Activated CD4-positive, alpha-beta T cell treated with anti-CD3 and anti-CD28 coated beads, Interleukin-2, amount 50 U/mL, for 24 hours (primary cell): ENCODE measurements at places on chromosomes 2 and 18.

DNA sequence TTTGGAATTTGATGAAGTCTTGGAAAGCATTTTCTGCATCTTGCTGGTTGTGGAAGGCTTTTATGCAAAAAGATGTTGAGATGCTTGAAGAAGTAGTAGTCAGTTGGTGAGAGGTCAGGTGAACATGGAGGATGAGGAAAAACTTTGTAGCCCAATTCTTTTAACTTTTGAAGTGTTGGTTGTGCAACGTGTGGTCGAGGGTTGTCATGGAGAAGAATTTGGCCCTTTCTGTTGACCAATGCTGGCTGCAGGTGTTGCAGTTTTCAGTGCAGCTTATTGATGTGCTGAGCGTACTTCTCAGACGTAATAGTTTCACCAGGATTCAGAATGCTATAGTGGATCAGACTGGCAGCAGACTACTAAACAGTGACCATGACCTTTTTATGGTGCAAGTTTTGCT, 508.4 kb upstream of the MAP2 start:
- DNase-seq: no peak

DNA sequence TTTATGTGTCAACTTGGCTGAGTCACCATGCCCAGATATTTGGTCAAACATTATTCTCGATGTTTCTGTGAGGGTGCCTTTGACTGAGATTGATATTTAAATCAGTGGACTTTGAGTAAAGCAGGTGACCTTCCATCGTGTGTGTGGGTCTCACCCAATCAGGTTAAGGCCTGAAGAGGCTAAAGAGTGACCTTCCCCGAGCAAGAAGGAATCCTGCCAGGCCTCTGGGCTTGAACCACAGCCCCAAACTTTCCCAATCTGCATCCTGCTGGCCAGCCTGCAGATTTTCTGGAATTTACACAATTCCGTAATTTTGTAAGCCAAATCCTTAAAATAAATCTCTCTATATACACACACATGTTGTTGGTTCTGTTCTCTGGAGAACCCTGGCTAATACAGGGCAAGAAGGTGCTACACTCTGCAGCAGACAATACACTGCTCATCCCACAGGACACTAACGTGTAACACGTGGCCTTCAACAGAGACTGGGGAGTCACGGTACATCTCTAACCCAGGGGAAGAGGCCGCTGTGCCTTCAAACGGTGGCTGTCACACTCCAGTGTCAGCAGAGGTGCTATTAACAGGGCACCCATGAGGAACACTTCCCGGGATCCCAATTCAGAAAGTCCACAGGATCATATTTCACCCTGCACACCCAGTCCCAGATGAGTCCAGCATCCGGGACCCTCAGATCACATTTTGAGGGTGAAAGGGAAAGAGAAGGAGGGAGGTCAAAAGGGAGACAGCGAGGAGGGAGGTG, 113.1 kb upstream of the ID2 start:
- no peak for DNase-seq

- DNase-seq: no peak
Measured at GRCh38 chr2:135925571-135925970, 49.3 kb upstream of the MCM6 start.

GRCh38 chr2:101396316-101396717, 9.0 kb upstream of the CREG2 start:
- DNase-seq: no peak

DNA sequence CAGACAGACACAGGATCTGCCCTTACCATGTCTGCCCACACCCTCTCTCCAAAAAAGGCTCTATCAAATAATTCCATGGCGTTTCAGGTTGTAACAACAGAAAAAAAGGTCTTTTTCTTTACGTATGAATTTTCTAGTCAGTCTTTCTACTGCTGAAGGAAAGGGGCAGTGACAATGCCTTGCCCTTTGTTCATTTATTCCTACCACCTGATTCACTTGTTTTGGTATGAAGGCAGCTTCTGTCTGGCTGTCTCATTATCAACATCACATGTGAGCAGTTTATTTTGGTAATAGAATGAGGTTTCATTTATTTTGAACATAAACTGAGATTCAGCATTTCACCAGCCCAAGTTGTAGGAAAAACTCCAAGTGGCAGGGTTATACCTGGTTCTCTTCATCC, 94.3 kb upstream of the KLF7 start:
- DNase-seq: no peak

- DNase-seq: no peak
Measured at GRCh38 chr18:59101830-59102414, 37.8 kb upstream of the SEC11C start.

DNA sequence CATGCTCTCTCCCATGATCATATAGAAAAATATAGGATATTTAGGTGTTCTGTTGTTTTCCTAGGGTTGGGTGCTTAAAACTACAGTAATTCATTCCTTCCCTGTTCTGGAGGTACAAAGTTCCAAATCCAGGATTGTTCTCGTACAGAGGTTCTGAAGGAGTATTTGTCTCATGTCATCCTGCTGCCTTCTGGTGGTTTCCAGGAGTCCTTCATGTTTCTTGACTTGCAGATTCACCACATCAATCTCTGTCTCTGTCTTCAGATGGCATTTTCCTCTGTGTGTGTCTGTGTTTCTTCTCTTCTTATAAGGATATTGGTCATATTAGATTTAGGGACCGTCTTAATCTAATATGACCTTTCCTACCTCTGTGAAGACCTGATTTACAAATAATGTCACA, 397.9 kb downstream of the NYAP2 start:
- no peak for DNase-seq

- no peak for DNase-seq
Measured at GRCh38 chr18:36514778-36515177, 217.3 kb downstream of the FHOD3 start.

- no peak for DNase-seq
Measured at GRCh38 chr2:23209059-23209458, 175.9 kb upstream of the KLHL29 start.

GRCh38 chr2:25073914-25074313, 32.0 kb downstream of the EFR3B start:
- DNase-seq: no peak

DNA sequence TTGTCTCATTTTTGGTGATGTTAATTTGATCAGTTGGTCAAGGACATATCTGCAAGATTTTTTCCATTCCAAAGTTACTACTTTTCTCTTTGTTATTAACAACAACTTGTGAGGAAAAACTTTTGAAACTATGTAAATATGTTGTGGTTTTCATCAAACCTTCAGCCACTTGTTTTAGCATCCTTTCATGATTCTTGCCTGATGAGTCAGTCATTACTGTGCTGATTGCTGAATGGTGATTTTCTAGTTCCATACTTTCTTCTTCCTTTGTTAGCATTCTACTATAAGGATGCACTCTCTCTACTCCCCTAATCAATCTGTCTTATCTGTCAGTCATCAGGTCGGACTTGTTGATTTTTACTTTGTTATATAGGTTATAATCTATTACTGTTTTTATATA, 10.9 kb downstream of the TMEM87B start:
- DNase-seq: no peak
